ENCODE measurements at places on chromosomes 3 and 15. TPM values are rescaled to one million over a fixed set of nuclear protein-coding genes. Genes with fewer than 3 reads are reported as not detected.

- no peak overlapping the region for H3K4me3 ChIP-seq
- peaks cover 9% of the 10 kb centered on the region for H3K4me1 ChIP-seq
- DNase-seq = peak; percentile 21
- H3K27me3 ChIP-seq = no peaks in the 10 kb centered on the region
Observed at GRCh38 chr15:78991476-78991875, 46.6 kb upstream of the CTSH start.

DNA sequence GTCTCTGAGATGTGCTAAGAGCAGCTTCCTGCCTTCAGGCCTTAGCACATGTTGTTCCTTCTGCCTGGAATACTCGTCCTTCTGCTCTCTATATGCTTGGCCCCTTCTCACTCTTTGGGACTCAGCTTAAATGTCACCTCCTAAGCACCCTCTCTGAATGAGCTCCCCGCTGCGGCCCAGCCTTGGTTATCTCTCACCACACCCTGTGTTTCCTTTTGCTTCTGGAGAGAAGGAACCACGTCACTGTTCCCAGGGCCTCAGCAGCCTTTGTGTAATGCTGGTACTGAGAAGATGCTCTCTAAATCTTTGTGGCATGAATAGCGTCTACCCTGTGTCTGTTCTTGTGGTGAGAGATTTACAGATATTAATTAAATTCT, 2.2 kb downstream of the FAH start:
- no peaks in the 10 kb centered on the region for H3K27me3 ChIP-seq
- no peak overlapping the region for H3K4me3 ChIP-seq
- H3K27ac ChIP-seq = no peak overlapping the region
- DNase-seq = no peak

DNA sequence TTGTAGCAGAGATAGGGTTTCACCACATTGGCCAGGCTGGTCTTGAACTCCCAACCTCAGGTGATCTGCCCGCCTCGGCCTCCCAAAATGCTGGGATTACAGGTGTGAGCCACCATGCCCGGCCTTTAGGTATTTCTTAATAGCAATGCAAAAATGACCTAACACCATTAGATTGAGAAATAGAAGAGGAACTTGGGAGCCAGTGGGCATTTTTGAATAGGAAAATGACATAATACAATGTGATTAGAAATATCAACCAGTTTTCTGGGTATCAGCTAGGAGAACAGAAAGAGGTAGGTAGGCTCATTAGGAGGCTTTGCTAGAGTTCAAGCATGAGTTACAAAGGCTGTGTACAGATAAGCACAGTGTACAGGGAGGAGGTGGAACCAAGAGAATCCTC, 101.8 kb upstream of the TBC1D5 start:
- H3K36me3 ChIP-seq = no peaks in the 10 kb centered on the region
- DNase-seq = no peak
- H3K4me1 ChIP-seq = no peaks in the 10 kb centered on the region
- H3K27ac ChIP-seq = no peak overlapping the region
- no peak overlapping the region for H3K4me3 ChIP-seq

DNA sequence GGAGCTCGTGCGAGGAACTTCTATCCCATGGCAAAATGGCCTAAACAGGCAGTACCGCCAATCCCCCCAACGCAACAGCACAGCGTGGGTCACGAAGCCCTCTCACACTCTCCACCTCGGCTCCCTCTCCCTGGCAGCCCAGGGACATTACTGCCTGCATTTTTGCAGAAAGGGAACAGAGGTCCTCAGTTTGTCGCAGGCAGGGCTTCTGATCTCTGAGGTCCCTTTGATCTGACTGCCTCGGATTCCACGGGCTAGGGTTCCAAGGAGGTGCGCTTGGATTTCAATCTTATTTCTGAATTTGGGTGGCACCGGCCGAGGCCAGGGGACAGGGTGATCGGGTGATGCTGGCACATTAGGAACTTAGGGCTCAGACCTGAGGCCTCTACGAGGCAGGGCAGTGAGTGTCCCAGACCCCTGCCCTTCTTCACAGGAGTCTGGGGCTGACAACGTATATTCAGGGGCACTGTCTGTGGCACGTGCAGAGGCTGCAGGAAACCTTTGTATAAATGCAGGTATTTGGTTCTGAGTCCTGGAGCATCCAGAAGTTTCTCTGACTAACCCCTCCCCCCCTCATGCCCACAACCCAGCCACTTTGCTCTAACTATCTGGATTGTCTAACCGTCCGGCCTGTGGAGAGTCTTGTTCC, 197.9 kb downstream of the XXYLT1 start:
- H3K4me3 ChIP-seq = no peak overlapping the region
- H3K27ac ChIP-seq = no peak overlapping the region
- no peak for DNase-seq
- no peaks in the 10 kb centered on the region for H3K36me3 ChIP-seq
- H3K27me3 ChIP-seq = no peaks in the 10 kb centered on the region

- no peak overlapping the region for H3K4me3 ChIP-seq
- H3K36me3 ChIP-seq = no peaks in the 10 kb centered on the region
- no peaks in the 10 kb centered on the region for H3K27me3 ChIP-seq
- H3K4me1 ChIP-seq = no peaks in the 10 kb centered on the region
- DNase-seq = no peak
Observed at GRCh38 chr3:7787871-7788828, 713.5 kb upstream of the LMCD1 start.

Gene NEIL1
- total RNA-seq = 4.4 TPM

Gene LTF
- total RNA-seq = not detected

Gene SNTN
- not detected for total RNA-seq

All from fibroblast of lung (primary cell).